Activated B cell treated with CpG ODN at 0.5 μM for 24 hours (primary cell): ENCODE measurements at places on chromosomes 4 and X. TPM values are rescaled to one million over a fixed set of nuclear protein-coding genes. Genes with fewer than 3 reads are reported as not detected.

The NAP1L3 gene
- total RNA-seq: 0.20 and 0.32 TPM in 2 replicates

The MAGEA2 gene
- not detected in 2 replicates for total RNA-seq

The MAGEC3 gene
- total RNA-seq: not detected in 2 replicates

The TRPC3 gene
- not detected in 2 replicates for total RNA-seq

The CFI gene
- not detected in 2 replicates for total RNA-seq

The RAB33A gene
- total RNA-seq: 6.9 and 8.0 TPM in 2 replicates

DNA sequence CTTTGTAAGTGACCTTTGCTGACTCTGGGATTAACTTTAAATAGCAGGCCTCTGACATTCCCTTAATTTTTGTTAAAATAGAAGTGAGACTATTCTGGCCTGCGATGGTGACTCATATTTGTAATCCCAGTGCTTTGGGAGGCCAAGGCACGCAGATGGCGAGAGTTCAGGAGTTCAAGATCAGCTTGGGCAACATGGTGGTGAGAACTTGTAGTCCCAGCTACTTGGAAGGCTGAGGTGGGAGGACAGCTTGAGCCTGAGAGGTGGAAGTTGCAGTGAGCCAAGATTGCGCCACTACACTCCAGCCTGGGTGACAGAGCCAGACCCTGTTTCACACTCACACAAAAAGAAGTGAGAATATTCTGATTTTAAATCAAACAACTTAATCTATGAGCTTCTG, 27.3 kb downstream of the ZNF330 start:
- H3K36me3 ChIP-seq: no peaks in the 10 kb centered on the region
- H3K4me1 ChIP-seq: no peaks in the 10 kb centered on the region
- H3K27ac ChIP-seq: no peak overlapping the region
- DNase-seq: no peak
- H3K27me3 ChIP-seq: peaks cover 1% of the 10 kb centered on the region

- H3K27ac ChIP-seq: no peak overlapping the region
- H3K27me3 ChIP-seq: no peaks in the 10 kb centered on the region
- H3K4me3 ChIP-seq: no peak overlapping the region
- no peaks in the 10 kb centered on the region for H3K36me3 ChIP-seq
- H3K4me1 ChIP-seq: no peaks in the 10 kb centered on the region
Observed at GRCh38 chr4:115343171-115343570, 229.8 kb upstream of the NDST4 start.

DNA sequence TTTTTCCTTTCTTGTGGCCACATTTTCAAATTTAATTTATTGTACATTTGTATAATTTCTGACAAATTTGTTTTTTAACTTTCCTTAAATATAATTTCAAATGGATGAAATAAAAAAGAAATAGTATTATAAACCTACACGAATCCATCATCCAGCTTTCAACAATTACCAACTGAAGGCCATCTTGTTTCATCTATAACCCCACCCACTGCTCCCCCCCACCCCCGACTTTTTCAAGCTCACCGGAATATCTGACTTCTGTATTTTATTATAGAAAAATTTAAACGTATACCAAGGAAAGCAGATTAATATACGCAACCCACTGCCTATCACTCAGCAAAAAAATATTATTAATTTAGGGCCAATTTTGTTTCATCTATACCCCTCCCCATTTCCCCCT, 1.1 kb downstream of the MORF4L2 start:
- H3K27ac ChIP-seq: peak overlapping the region; percentile 63
- peaks cover 4% of the 10 kb centered on the region for H3K4me1 ChIP-seq
- peaks cover 26% of the 10 kb centered on the region for H3K36me3 ChIP-seq
- no peaks in the 10 kb centered on the region for H3K27me3 ChIP-seq
- DNase-seq: no peak
- H3K4me3 ChIP-seq: peak overlapping the region; percentile 80

DNA sequence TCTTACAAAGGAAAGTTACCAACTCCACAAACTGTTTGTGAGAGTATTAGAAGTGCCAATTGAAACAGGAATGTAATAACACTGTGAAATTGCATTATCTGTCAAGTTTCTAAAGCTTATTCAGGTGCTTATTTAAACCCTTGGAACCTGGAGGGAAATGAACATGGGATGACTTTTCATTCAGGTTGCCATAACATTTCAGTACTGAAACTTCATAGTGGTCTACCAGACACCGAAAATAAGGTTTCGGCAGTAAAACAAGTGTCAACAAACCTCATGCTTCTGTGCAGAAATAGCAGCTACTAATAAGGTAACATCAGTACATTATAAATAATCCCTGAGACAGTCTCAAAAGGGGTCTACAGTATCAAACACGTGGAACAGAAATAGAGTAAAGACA, 890.7 kb upstream of the INTU start:
- no peaks in the 10 kb centered on the region for H3K27me3 ChIP-seq
- H3K27ac ChIP-seq: no peak overlapping the region
- H3K36me3 ChIP-seq: no peaks in the 10 kb centered on the region
- H3K4me1 ChIP-seq: no peaks in the 10 kb centered on the region

DNA sequence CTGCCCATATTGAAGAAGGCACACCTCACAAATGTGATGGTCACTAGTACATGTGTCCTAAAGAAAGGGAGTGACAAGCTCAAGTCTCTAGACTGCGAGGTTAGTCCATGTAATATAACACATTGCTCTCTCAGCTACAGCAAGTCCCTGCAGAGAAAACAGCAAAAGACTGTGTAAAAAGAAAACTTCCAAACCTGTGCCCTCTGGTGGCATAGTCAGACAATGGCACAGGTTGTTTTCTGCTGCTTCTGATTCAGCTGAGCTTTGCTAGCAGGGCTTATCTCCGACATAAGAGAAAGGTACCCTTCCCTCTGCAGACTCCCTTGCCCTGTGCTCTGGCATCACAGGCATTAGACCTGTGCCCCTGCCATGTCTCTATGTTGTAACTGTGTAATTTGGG, 1.4 kb upstream of the SERPINA7 start:
- H3K27ac ChIP-seq: no peak overlapping the region
- H3K36me3 ChIP-seq: no peaks in the 10 kb centered on the region
- DNase-seq: no peak
- no peaks in the 10 kb centered on the region for H3K4me1 ChIP-seq
- H3K4me3 ChIP-seq: no peak overlapping the region

DNA sequence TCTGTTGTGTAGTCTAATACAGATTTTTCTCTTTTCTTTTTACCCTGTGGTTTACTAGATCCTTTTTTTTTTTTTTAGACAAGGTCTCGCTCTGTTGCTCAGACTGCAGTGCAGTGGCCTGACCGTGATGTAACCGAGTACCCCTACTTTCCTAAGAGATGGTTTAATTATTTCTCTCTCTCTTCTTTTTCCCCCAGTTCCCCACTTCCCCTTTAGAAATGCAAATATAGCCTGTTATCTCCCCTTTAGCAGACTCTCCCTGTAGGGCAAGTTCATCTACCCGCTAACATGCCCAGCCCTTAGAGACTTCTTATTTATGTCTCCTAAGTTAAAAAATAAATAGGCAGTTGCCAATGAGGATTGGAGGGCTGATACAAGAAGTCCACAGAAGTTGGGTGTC, 4.5 kb downstream of the SNX25 start:
- H3K27me3 ChIP-seq: no peaks in the 10 kb centered on the region
- DNase-seq: no peak
- H3K4me1 ChIP-seq: peaks cover 81% of the 10 kb centered on the region
- H3K27ac ChIP-seq: peak overlapping the region; percentile 93

DNA sequence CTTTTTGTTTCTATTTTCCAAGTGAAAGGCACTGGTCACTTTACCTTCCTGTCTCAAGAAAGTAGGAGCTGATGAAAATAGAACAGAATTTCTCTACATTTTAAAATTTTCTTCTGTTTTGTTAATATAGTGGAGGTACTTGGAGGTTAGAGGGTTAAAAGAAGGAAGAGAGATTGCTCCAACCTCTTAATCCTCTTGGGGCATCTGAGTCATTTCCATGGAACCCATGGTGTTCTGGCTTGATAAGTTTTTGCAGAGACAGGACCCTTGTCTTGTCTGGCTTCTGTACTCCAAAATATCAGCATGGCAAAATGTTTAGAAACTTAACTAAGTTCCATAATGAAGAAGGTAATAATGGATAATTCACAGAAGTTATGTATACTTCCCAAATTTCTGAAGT, 727.2 kb downstream of the C4orf33 start:
- H3K4me1 ChIP-seq: no peaks in the 10 kb centered on the region
- H3K27me3 ChIP-seq: no peaks in the 10 kb centered on the region
- H3K4me3 ChIP-seq: no peak overlapping the region
- H3K36me3 ChIP-seq: no peaks in the 10 kb centered on the region

DNA sequence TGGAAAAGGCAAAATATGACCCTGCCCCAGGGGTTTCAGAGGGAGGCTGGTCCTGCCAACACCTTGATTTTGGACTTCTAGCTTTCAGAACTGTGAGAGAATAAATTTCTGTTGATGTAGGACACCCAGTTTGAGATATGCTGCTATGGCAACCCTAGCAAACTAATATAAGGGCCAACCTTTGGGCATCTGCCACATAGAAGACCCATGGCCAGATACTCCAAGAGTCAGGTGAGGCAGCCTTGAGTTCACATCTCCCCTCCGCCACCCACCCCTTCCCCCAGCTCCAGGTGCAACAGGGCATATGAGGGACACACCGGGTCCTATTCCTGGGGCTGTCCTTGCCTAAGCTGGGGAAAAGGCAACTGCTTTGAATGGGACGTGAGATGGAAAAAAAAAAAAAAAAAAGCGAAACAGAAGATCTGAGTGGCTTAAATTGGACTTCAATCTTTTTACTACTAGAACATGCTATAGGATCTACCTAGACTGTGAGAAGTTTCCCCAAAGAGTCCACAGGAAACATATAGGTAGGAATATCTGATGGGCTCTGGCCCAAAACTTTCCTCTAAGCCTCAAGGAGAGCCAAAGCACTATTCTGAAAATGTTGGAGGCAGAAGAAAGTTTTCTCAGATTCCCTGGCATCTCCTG, 56.5 kb upstream of the PROM1 start:
- no peaks in the 10 kb centered on the region for H3K36me3 ChIP-seq
- DNase-seq: no peak
- H3K27me3 ChIP-seq: peaks cover 21% of the 10 kb centered on the region
- no peak overlapping the region for H3K27ac ChIP-seq
- H3K4me1 ChIP-seq: no peaks in the 10 kb centered on the region
- H3K4me3 ChIP-seq: no peak overlapping the region

- DNase-seq: no peak
- H3K36me3 ChIP-seq: no peaks in the 10 kb centered on the region
- no peak overlapping the region for H3K27ac ChIP-seq
- H3K4me3 ChIP-seq: no peak overlapping the region
- H3K27me3 ChIP-seq: peaks cover 6% of the 10 kb centered on the region
Observed at GRCh38 chr4:143482840-143483239, 30.7 kb upstream of the SMARCA5 start.
